IPS DF 6.9 (cell line): ENCODE measurements at places on chromosomes 12 and 14.
A peak's percentile ranks its signal among the peaks of the same experiment; 100 is the strongest.

- H3K36me3 ChIP-seq: no peaks in the 10 kb centered on the region; the same call in 1 of the 2 replicates
- H3K4me1 ChIP-seq: no peaks in the 10 kb centered on the region
- no peak overlapping the region for H3K4me3 ChIP-seq
Measured at GRCh38 chr14:71711619-71712018, 220.6 kb upstream of the RGS6 start.

DNA sequence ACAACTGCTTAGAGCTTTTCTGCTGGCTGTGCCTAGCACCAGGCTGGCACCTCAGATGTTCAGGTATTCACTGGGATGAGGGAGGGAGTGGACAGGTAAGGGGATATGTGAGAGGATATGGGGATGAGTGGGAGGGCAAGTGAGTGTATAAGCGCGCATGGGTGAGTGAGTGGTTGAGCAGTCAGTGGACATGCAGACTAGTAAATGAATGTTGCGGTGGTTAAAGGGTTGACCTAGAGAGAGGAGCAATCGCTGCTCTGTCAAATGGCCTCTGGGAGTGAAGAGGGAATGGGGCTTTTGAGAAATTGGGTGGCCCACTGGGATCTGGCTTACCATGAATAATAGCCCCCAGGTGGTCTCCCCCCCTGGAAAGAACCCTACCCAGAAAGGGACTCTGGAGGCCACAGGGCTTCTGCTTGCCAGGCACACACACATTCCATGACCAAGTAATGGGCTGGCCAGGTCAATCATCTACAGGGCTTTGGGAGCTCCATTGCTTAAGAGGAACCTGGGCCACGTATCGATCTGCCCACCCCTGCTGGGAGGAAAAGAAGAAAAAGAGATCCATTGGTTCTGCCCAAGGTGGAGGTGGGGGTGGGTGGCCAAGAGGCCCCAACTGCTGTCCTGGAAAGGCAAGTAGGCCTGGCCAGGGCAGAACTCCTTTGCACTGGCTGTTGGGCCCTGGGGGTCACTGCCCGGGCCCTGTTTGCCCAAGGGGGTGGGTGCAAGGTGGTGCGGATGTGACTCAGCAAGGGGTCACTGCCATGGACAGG lies 30.8 kb upstream of the ZFP36L1 start:
- H3K4me1 ChIP-seq: 0 out of 2 replicates have a peak, but pooled peaks cover 2% of the 10 kb centered on the region
- DNase-seq: no peak
- H3K4me3 ChIP-seq: no peak overlapping the region
- no peaks in the 10 kb centered on the region for H3K36me3 ChIP-seq
- H3K27ac ChIP-seq: no peak overlapping the region

- peak; percentile 22 for DNase-seq
- H3K4me1 ChIP-seq: no peaks in the 10 kb centered on the region
- H3K36me3 ChIP-seq: no peaks in the 10 kb centered on the region
- no peak overlapping the region for H3K27ac ChIP-seq
- no peaks in the 10 kb centered on the region for H3K27me3 ChIP-seq
Measured at GRCh38 chr12:118164798-118165486, 29.0 kb downstream of the PEBP1 start.

GRCh38 chr12:95077341-95077740 lies 3.9 kb upstream of the NR2C1 start:
- H3K27ac ChIP-seq: no peak overlapping the region
- H3K36me3 ChIP-seq: no peaks in the 10 kb centered on the region
- H3K4me1 ChIP-seq: no peaks in the 10 kb centered on the region
- no peak for DNase-seq
- no peaks in the 10 kb centered on the region for H3K27me3 ChIP-seq
- no peak overlapping the region for H3K4me3 ChIP-seq

DNA sequence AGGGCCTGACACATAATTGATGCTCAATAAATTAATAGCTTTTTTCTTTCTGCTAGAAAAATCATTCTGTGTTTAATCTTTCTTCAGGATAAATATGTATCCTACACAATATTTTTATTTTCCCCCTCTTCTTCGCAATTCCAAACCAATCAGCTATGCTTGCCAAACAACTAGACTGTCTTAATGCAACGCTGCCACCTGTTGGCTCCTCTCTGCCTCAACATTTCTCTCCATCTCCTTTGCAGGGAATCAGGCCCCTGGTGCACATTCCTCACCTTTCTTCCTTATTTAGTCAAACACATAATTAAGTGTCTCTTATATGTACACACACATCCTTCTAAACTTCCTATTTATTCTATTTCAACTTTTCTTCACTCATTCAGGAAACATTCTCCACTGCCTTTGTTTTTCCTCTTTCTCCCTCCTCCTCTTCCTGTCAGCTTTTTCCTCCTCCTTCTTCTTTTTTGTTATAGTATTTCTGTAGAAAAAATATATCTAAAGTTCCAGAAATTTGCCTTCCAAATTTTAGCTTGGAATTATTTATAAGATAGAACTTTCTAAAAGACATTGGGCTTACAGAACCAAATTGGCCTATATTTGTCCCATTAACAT lies 406.0 kb downstream of the PRKD1 start:
- no peak overlapping the region for H3K27ac ChIP-seq
- peak; percentile 20 for DNase-seq
- H3K27me3 ChIP-seq: no peaks in the 10 kb centered on the region
- no peaks in the 10 kb centered on the region for H3K4me1 ChIP-seq
- H3K4me3 ChIP-seq: no peak overlapping the region

GRCh38 chr14:69879175-69880043 lies at the start of gene SMOC1:
Gene SMOC1 (plus strand): TSS chr14:69879416. CDS start chr14:69879679, 263 bp downstream.
- no peak within 1 kb of the TSS for H3K27ac ChIP-seq
- no peaks in the 10 kb centered on the region for H3K36me3 ChIP-seq
- peak; percentile 48 for DNase-seq
- H3K27me3 ChIP-seq: peaks cover 6% of the 10 kb centered on the region; the same call in 1 of the 2 replicates
- H3K4me1 ChIP-seq: no peaks in the 10 kb centered on the region

GRCh38 chr12:120978296-120979219 lies at the start of gene HNF1A:
Gene HNF1A (plus strand): TSS chr12:120978543. CDS start chr12:120978769, 226 bp downstream.
- H3K36me3 ChIP-seq: no peaks in the 10 kb centered on the region; the same call in 1 of the 2 replicates
- no peak for DNase-seq
- no peak within 1 kb of the TSS for H3K27ac ChIP-seq
- no peaks in the 10 kb centered on the region for H3K4me1 ChIP-seq
- no peak within 1 kb of the TSS for H3K4me3 ChIP-seq

- no peaks in the 10 kb centered on the region for H3K27me3 ChIP-seq
- DNase-seq: no peak
- H3K4me1 ChIP-seq: no peaks in the 10 kb centered on the region; the same call in 1 of the 2 replicates
- H3K27ac ChIP-seq: no peak overlapping the region
Measured at GRCh38 chr12:124617615-124618014, 50.2 kb upstream of the NCOR2 start.

DNA sequence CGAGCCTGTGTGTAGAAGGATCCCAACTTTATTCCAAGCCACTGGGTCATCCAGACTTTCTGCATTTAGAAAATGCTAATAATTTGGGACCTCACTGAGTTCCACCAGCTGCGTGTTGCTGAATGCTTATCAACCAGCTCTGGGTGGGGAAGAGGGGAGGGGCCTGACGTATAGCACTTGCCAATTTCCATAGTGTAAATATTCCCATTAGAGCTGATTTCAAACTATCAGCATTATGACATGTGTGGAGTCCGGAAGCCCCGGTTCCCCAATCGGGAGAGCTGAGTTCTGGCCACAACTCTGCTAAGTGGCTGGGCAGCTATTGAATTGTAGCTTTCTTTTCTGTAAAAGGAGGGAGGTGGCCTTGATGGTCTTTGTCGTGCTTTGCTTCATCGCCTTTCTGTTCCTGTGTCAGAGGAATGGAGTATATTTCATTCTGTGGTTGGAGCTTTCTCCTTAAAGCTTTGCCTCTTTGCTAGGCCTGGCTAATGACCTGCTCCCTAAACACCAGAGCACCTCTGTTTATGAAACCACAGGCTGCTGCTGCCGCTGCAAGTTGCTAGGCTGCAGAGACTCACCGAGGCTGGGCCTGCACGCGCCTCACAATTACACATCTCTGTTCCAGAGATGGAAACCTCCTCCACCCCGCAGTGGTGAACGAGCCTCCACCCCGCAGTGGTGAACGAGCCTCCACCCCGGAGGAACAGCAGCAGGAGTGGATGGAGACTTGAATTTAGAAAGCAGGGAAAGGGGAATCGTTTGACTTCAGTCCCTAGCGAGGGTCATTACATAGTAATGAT lies 7.7 kb upstream of the BCL7A start:
- no peak overlapping the region for H3K4me3 ChIP-seq
- no peaks in the 10 kb centered on the region for H3K4me1 ChIP-seq
- no peak for DNase-seq
- H3K27me3 ChIP-seq: 0 out of 2 replicates have a peak, but pooled peaks cover 1% of the 10 kb centered on the region

GRCh38 chr12:13538136-13538535 lies 341.6 kb downstream of the EMP1 start:
- no peak overlapping the region for H3K4me3 ChIP-seq
- H3K27me3 ChIP-seq: no peaks in the 10 kb centered on the region
- no peak overlapping the region for H3K27ac ChIP-seq
- H3K4me1 ChIP-seq: peaks cover 2% of the 10 kb centered on the region; the same call in 1 of the 2 replicates
- H3K36me3 ChIP-seq: no peaks in the 10 kb centered on the region

- H3K27ac ChIP-seq: no peak overlapping the region
- no peaks in the 10 kb centered on the region for H3K36me3 ChIP-seq
- H3K27me3 ChIP-seq: no peaks in the 10 kb centered on the region
- no peak for DNase-seq
- H3K4me1 ChIP-seq: no peaks in the 10 kb centered on the region
- no peak overlapping the region for H3K4me3 ChIP-seq
Measured at GRCh38 chr12:128268379-128268995, 1.5 kb downstream of the TMEM132C start.

DNA sequence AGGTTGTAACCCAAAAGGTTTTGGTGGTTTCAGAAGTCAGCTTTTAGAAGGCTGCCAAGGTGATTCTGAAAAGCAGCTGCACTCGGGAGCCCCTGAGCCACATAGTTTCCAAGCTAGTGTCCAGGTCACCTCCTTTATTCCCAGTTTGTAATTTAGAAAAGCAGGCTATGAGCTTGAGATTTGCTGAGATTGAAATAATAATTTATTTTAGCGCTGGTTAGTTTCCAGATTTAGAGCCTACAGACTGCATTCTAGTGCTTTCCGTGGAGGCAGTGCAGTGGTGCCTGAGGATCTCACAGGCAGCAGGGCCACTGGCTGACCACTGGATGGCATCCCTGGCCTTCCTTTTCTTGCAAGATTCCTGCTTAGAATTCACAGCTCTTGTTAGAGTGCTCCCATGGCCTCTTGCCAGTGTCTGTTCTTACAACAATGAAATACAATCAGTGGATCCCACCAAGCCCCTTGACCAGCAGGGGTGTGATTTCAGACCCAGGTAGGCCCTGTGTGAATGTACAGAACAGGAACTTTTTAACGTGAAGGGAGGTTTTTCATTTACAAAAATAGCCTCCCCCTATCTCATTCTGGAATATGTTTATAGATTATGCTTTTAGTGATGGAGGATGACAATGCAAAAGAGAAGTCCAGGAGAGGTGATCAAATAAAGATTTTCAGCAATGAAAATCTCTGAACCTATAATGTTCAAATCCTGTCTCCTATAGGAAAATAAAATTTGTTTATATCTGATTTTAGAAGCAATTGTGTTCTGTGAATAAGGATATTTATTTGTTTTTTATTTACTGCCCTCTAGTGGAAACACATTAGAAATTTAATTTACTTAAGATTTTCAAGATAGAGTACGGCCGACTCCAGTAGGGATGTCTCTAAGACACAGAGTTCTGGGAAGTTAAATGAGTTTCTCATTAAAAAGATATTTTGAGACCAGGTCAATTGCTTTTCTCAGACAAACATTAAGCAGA lies 362.1 kb upstream of the STXBP6 start:
- H3K27me3 ChIP-seq: no peaks in the 10 kb centered on the region
- no peak overlapping the region for H3K4me3 ChIP-seq
- no peak overlapping the region for H3K27ac ChIP-seq
- peak; percentile 18 for DNase-seq
- H3K36me3 ChIP-seq: no peaks in the 10 kb centered on the region

DNA sequence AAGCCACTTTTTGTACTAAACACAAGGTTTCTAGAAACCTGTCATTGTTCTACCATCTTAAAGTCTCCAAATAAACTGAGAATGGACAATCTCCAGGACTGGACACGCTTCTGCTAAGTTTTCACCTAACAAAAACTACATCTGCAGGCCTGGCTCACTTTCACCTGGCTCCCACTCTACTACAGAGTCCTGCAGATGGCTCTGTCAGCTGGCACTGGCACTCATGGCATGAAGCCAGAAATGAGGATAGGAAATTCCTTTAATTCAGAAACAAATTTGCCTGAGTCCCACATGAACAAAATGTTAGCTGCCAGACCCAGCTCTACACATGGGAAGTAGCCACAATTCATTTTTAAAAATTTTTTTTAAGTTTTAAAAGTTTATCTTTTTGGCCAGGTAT lies 42.1 kb downstream of the STXBP6 start:
- no peaks in the 10 kb centered on the region for H3K36me3 ChIP-seq
- no peak overlapping the region for H3K27ac ChIP-seq
- no peaks in the 10 kb centered on the region for H3K27me3 ChIP-seq
- H3K4me3 ChIP-seq: no peak overlapping the region
